Stimulated activated CD8-positive, alpha-beta memory T cell treated with anti-CD3 and anti-CD28 coated beads, Interleukin-4, amount 100 ng/mL, for 4 hours (primary cell): ENCODE measurements at places on chromosomes 2 and 18.

- DNase-seq: no peak
Observed at GRCh38 chr2:63734510-63734909, 107.2 kb upstream of the UGP2 start.

GRCh38 chr18:39805218-39805617 lies 2149.8 kb upstream of the PIK3C3 start:
- DNase-seq: no peak

GRCh38 chr2:8222979-8223694 lies 458.7 kb upstream of the ID2 start:
- no peak for DNase-seq

DNA sequence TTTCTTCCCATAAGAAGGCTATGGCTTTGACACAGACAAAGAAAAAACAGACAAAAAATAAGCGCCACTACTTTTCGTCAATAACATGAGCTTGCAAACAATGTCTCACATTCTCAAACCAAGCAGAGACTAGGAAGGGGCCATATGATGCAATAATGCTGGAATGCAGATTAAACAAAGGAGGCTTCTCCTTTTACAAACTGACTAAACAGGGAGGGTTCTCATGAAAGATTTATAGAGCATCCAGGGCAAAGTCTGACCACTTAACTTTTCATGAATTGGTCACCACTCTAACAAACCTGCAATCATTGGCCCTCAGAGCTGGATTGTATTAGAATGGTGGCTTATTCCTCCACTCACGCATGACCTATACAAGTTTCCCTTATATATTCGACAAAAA lies 663.3 kb upstream of the CHAC2 start:
- no peak for DNase-seq

DNA sequence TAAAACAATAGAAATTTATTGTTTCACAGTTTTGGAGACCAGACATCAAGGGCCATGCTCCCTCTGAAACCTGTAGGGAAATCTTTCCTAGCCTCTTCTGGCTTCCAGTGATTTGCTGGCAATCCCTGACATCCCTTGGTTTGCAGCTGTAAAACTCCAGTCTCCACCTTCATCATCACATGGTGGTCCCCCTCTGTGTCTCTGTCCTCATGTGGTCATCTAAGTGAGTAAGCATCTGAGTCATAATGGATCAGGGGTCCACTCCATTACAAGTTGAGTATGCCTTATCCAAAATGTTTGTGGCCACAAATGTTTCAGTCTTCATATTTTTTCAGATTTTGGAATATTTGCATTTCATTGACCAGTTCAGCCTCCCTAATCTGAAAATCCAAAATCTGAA lies 5.6 kb upstream of the SGPP2 start:
- no peak for DNase-seq

DNA sequence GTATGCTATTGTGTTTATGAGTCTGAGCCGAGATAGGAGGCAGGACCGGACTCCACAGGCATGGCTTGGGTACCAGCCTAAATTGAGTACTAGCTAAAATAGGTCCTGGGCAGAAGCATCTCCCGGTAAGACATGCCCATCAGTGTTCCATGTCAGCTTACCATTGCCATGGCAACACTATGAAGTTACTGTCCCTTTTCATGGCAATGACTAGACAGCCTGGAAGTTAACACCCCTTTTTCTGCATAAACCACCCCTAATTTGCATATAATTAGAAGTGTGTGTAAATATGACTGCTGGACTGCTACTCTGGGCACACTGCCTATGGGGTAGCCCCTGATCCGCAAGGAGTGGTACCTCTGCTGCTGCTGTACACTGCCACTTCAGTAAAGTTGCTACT lies 1005.1 kb upstream of the FAM98A start:
- no peak for DNase-seq

DNA sequence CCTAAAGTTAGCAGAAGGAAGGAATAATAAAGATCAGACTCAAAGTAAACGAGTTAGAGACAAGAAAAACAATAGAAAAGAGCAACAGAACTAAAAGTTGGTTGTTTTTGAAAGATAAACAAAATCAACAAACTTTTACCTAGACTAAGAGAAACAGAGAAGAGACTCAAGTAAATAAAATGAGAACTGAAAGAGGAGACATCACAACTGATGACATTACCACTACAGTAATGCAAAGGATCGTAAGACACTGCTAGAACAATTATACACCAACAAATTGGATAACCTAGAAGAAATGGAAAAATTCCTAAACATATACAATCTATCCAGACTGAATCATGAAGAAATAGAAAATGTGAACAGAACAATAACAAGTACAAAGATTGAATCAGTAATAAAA lies 139.3 kb downstream of the CD226 start:
- no peak for DNase-seq

DNA sequence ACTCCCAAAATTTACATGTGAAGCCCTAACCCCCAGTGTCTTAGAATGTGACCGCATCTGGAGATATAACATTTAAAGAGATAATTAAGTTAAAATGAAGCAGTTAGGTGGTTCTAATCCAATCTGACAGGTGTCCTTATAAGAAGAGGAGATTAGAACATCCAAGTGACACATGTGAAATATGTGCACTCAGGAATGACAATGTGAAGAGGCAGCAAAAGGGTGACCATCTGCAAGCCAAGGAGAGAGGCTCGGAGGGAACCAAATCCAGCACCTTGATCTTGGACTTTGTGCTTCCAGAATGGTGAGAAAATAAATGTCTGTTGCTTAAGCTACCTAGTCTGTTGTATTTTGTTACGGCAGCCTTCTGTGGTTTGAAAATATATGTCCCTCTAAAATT lies 165.4 kb downstream of the FIGN start:
- no peak for DNase-seq

- no peak for DNase-seq
Observed at GRCh38 chr2:8134473-8134932, 547.4 kb upstream of the ID2 start.

- DNase-seq: no peak
Observed at GRCh38 chr2:169106563-169107545, 37.5 kb downstream of the DHRS9 start.

- DNase-seq: no peak
Observed at GRCh38 chr18:51195451-51196117, 1.9 kb downstream of the MEX3C start.

GRCh38 chr2:158665536-158666302 lies 129.4 kb upstream of the DAPL1 start:
- DNase-seq: no peak

- DNase-seq: no peak
Observed at GRCh38 chr18:35083174-35083712, 42.0 kb downstream of the MAPRE2 start.

GRCh38 chr2:67825476-67825875 lies 237.3 kb downstream of the C1D start:
- DNase-seq: no peak

DNA sequence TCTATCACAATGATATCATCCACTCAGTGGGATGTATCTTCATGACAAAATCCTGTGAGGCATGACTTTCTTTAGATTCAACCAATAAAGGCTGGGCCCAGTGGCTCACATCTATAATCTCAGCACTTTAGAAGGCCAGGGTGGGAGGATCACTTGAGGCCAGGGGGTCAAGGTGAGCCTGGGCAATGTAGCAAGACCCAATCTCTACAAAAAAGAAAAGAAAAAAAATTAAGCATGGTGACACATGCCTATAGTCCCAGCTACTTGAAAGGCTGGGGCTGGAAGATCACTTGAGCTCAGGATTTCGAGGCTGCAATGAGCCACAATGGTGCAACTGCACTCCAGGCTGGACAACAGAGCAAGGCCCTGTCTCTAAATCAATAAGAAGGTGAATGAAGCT lies 68.0 kb downstream of the PLB1 start:
- DNase-seq: no peak

- no peak for DNase-seq
Observed at GRCh38 chr2:205650931-205651330, 31.4 kb upstream of the NRP2 start.
